Right renal pelvis (tissue), 4 donors: ENCODE measurements at places on chromosomes 11 and 22.

GRCh38 chr22:37109242-37109917 lies at the start of gene TMPRSS6:
TMPRSS6 (minus strand) TSS chr22:37109713; CDS start chr22:37103417, 6,296 bp downstream.
- DNase-seq: no peak

DNA sequence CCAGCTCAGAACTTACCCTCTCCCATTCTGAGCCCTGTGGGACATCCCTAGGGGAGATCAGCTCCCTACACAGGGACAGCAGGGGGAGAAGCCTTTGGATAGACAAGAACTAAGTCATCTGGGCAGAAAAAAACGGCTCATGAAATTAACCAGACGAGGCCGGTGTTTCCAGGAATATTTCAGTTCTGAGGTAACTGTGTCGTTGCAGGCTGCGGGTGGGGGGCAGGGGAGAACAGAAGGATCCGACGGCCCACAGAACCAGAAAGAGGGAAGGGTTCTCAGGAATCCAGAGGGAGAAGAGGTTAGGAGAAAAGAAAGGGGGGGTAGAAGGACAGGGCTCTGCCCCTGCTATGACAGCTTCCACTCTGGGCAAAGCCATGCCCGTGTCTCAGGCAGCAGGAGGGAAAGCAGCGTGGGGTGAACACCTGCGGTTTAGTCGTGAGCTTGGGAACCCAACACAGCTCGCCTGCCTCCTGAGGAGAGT lies 3.6 kb downstream of the CLCF1 start:
- DNase-seq: no peak

GRCh38 chr22:43126501-43127165 lies 16.1 kb downstream of the BIK start:
- no peak for DNase-seq

DNA sequence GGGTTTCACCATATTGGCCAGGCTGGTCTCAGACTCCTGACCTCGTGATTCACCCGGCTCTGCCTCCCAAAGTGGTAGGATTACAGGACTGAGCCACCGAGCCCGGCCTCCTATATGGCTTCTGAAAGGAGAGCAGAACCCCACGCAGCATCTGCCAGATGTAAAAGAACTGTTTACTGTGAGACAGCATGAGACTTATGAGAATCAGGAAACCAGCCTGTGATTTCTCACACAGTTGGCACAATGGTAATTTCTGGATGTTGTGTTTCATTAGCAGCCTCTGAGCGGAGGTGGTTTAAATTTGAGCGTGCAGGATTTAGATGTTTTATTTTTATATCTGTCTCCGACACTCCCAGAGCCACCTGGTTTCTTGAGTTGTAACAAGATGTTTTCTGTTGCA lies 33.8 kb downstream of the CEP164 start:
- DNase-seq: no peak

DNA sequence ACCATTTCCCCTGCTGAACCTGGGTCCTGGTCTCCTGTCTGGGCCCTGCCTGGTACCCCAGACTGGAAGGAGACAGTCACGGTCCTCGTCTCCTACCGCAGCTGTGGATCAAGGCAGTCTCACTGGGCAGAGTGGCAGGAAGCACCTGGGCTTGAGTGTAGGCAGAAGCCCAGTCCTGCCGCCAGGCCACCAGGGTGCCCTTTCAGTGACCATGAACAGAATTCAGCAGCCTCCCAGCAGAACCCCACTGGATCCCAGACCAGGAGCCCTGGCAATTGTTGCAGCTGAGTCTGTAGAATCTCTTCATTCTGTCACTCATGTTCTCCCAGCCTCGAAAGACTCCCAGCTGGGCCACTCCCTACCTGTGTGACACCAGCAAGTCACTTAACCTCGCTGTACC lies 25.5 kb upstream of the CREB3L1 start:
- no peak for DNase-seq

DNA sequence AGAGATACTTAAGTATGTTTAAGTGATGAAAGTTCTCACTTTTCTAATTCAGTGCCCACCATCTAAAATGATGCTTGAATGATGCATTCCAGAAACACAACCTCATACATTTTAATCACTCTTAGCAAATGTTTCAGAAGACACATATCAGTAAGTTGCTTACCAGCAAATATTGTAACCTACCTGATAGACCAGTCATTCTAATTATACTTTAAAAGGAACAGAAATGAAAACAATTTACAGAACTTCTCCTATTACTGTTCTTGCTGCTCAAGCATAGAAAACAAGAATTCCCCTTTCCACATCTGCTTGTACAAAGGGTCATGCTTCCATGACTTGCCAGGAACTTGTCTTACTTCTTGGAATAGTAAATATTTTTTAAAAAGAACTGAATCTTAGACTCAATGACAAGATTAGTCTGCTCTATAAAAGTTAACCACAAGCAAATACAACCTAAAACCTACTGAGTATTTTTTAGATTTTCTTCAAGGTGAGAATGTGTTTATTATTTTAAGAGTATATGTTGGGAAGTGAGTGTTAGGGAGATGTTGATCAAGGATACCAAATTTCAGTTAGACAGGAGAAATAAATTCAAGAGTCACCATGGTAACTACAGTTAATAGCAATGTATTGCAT lies 82.0 kb upstream of the SC5D start:
- no peak for DNase-seq

DNA sequence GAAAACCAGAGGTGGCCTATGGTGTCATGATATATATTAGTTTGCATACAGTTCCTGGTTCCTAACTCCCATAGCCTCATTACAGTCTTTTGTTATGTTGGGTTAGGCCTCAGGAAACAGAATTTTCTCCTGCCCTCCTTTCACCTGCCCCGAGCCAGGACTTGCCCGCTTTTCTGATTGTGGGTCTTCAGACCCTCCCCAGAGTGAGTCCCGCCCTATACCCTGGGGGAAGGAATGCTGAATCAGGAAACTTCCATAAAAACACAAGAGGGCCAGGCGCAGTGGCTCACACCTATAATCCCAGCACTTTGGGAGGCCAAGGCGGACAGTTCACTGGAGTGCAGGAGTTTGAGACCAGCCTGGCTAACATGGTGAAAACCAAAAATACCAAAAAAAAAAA lies 70.9 kb downstream of the SLC35F2 start:
- DNase-seq: no peak

DNA sequence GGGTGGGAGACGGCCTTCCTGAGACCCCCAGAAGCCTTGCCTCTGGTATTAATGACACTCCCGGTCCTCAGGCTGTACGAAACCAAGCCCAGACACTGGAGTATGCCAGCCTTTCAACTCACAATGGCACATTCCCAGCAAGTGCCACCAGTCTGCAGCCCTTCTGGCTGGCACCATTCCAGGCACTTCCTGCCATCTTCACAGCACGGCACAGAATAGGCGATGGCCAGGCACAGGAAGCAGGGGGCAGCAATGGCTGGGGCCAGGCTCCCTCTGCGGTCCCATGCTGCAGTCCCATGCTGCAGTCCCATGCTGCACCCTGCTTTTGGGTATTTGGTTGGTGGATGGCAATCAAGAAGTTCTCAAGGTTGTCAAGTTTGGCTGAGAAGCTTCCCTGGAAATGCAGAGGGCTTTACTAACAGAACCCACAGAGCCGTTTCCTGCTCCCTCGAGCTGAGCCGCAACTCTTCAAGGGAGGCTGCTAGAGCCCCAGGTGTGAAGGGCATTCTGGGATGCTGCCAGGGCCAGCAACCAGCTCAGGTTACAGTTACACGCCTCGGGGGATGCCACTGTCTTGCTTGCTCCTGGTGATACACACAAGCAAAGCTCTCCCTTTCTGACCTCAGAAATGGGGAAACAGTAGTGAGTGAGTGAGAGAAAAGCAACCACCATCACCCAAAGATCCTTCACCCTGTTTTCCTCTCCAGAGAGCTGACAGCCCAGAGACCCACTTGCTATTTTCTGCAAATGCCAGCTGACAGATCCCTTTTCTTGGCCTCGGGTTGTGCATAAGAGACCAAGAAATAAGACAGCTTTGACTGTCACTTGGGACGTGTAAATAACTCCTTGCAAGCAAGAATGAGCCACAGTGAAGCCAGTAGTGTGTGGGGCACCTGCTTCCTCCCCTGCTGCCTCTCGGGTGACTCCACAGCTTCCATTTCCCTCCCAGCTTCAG lies 23.9 kb downstream of the LRFN4 start:
- no peak for DNase-seq

- DNase-seq: no peak
Observed at GRCh38 chr11:69409812-69410645, 71.4 kb upstream of the LINC01488 start.

- no peak for DNase-seq
Observed at GRCh38 chr11:125923633-125924032, 19.3 kb downstream of the DDX25 start.

GRCh38 chr11:69746752-69747742 lies 28.1 kb downstream of the FGF4 start:
- DNase-seq: no peak

GRCh38 chr22:46788441-46789172 lies 26.2 kb downstream of the TBC1D22A start:
- no peak for DNase-seq

GRCh38 chr11:128518493-128519207 lies 68.7 kb downstream of the ETS1 start:
- no peak for DNase-seq

DNA sequence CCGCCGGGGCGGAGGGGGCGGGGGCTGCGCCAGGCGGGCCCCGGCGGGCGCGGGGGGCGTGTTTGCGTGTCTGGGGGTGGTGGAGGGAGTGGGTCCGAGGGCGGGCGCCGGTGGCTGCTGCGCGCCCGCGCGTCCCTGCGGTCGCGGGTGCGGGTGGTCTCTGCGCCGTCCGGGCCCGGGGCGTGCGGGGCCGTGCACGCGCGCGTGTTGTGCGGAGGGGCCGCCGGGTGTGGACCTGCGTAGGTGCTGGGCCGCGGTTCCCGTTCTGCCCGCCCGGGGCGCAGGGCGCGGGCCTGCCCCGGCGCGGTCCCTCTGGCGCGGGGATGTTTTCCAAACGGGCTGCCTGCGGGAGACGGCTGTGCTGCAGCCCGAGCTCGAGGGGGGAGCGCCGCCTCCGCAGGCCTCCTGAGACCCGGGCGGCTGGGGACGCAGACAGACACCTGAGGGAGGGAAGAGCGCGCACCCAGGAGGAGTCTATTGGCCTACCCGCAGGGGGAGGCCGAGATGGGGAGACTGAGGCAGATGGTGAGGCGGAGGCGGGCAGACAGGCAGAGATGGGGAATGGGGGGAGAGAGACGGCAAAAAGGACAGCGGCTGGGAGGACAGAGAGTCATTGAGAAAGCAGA lies 442 bp downstream of the PELI3 start:
- no peak for DNase-seq

GRCh38 chr11:87437844-87438223 lies 400.1 kb downstream of the TMEM135 start:
- DNase-seq: no peak

- DNase-seq: no peak
Observed at GRCh38 chr22:31818481-31819392, 64.9 kb downstream of the DEPDC5 start.

- no peak for DNase-seq
Observed at GRCh38 chr11:70505761-70506657, 107.7 kb downstream of the CTTN start.

DNA sequence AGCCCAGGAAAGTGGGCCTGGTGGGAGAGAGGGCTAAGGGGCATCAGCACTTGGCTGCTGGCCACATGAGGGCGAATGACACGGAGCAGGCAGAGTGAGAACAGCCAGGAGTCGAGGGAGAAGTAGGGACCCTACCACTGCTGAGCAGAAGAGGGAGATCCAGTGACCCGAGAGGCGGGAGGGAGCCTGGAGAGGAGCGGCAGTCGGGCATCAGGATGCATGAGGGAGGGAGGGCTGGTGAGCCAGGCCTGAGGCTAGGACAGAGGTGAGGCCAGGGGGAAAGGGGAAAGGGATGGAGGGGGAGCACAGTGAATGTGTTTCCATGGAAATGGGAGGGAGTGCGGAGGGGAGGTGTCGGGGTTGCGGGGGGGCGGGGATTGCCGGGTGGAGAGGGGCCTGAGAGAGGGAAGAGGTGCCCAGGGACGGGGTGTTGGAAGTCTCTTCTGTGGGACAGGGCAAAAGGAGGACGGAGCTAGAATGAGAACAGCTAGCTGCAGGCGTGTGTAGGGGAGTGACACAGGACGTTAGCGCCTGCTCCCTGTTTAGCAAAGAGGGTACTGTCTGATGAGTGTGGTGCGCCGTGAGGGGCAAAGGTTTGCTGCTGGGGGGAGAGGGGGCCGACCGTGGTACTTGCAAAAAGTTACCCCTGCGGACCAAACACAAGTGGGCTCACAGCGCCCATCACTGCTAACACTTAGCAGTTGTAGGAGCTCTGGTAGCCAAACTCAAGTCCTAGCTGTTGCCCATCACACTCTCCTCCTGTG lies 37.1 kb upstream of the WNT11 start:
- DNase-seq: no peak

DNA sequence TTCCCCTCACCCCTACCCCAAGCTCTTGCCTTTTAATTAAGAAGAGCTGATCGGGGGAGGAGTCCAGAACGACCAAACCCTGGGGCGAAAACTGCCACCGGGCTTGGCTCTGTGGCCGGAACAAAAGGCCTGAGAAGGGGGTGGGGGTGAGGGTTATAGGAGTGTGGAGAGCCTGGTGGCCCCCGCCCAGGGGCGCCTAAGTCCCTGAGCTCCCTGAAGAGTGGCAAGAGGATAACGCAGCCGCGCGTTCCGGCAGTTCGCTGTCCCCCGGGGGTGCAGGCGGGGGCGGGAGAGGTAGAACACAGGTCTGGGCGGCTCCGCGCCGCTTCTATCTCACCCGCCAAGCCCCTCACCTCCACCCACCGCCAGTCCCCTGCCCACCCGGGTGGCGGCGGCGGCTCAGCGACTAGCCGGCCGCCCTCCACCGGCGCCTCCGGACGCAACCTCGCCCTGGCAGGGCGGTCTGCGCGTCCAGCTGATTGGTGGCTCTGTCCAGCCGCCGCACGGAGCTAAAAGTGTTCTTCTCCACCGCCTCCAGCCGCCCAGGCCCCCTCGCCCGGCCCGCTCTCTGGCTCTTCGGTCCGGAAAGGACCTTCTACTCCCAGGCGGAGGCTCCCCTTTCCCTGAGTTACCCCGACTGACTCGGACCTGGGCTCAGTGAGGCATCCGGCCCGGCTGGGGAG lies 18.7 kb upstream of the BDNF start:
- DNase-seq: no peak

DNA sequence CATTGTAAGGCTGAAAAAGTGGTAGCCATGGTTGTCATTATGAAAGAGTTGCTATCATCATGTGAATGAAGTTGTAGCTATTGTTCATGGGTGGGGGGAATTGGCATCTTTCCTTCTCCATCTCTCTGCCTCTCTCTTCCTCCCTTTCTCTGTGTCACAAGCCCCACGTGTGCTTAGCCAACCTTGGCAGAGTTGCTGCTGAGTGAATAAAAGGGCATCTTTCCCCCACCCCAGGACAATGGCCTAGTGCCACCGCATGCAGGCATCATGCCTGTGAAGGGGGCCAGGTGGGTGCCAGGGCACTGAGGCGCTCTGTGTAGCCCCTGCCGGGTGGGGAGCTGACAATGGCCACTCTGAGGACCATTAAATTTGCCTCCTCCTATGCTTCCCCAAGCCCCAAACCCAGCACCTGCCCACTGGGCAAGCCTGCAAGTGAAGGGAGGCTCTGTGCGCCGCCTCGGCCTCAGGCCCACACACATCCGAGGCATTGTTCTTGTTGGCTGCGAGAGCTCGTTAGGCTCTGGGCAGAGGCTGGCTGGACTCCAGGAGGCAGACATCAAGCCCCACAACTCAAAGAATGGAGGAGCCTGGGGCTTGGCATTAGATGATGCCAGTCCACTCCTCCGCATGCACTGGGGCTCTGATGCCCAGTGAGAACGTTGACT lies 103.9 kb downstream of the SEZ6L start:
- DNase-seq: no peak

GRCh38 chr22:37244922-37245722 lies 1.1 kb upstream of the RAC2 start:
- DNase-seq: no peak
